ENCODE measurements at places on chromosomes 12 and 14. TPM values are rescaled to one million over a fixed set of nuclear protein-coding genes. Genes with fewer than 3 reads are reported as not detected.

Gene ZDHHC22
- total RNA-seq: 0.25 TPM

Gene B4GALNT1
- total RNA-seq: 19.8 TPM

Gene HNF1A
- total RNA-seq: not detected

Gene CEBPE
- not detected for total RNA-seq

Gene PRKD1
- 0.49 TPM for total RNA-seq

Gene FBXO33
- 24.5 TPM for total RNA-seq

Gene SUOX
- total RNA-seq: 39.8 TPM

Gene RERGL
- not detected for total RNA-seq

Gene GNPNAT1
- total RNA-seq: 201 TPM

Gene KRT83
- 0.07 TPM for total RNA-seq

Gene CLEC2A
- not detected for total RNA-seq

Gene NUP107
- total RNA-seq: 58.3 TPM

Gene PLD4
- total RNA-seq: not detected

Gene WNT1
- total RNA-seq: not detected

Gene SIX6
- not detected for total RNA-seq

Gene MORN3
- 0.41 TPM for total RNA-seq

Measured in G401 (cell line).